Suppressor macrophage (primary cell): ENCODE measurements at places on chromosomes 1 and 21.
A peak's percentile ranks its signal among the peaks of the same experiment; 100 is the strongest.

DNA sequence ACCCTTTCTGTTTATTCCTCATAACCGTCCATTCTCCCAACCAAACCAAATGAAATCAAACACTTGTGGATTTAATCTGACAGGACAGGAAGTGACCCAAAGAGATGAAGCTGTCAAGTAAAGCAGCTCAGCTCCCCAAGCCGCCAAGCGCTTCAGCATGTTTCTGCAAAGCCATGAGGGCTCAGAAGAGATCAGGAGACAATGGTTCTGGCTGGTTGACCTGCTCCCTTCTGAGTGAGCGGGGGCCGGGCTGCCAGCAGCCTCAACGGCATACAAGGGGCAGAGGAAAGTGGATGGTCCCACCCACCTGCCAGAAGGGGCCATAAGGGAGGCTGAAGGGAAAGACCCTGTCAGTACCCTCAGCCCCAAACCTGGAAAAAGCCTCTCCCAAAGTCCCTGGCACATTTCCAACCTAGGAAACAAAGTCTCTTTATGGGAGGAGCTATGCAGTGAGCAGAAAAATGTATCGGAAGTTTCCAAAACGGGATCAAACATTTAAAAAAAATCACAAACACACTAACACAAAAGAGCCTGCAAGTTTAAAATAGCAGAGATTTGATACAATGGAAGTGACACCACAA is 45.4 kb downstream of the SLC45A1 start:
- DNase-seq = no peak

DNA sequence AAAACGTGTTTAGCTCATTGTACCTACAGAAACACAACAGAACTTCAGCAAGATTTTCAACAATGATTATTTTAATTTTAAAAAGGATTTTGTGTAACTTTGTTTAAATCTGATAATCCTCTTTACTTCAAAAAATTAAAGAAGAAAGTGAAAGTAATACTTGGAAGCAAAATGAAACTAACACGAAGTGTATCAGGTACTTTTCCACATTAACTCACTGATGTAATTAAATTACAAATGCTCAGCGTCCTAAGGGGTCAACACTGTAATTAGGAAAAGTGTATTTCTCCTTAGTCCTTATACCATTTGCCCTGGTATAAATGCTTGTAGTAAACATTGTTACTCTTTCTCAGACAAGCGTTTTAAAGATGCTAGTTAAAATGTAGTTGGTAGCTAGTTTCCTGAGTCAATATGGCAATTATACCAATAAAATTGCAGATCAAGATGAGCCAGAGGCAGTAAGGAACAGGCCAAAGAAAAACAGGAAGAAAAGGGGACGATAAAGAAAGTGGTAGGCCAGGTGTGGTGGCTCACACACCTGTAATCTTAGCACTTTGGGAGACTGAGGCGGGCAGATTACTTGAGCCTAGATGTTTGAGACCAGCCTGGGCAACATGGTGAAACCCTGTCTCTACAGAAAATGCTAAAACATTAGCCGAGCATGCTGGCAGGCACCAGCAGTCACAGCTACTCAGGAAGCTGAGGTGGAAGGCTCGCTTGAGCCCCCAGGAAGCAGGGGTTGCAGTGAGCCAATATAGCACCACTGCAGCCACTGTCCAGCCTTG is 553.0 kb downstream of the SMYD3 start:
- peak; percentile 3 for DNase-seq

DNA sequence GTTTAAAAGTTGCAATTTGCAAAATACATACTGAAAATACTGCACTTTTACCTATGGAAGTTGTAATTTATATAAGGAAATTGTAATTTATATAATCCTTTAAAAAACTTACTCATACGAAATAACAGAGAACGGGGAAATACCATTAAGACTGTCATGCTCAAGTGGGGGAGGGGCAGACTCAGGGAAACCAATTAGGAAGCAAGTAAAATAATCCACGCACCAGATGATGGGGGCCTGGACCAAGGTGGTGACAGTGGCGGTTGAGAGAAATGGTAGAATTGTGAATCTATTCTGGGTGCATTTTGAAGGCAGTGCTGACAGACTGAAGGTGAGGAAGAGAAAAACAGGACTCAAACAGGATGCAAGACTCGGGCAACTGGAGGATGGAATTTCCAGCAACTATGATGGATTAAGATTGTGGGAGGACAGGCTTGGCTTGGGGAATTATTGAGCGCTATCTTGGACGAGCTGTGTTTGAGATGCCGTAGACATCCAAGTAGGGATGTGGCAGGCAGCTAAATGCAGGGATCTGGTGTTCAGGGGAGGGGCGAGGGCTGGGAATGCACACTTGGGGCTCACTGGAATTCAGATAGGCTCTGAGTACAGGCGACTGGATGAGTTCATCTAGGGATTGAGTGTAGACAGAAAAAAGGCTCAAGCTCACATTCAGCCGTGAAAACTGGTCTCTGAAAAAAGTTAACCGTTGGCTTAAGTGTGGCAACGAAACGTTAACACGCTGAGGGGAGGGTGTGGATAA is 977 bp downstream of the LCA5L start:
- peak; percentile 10 for DNase-seq

DNA sequence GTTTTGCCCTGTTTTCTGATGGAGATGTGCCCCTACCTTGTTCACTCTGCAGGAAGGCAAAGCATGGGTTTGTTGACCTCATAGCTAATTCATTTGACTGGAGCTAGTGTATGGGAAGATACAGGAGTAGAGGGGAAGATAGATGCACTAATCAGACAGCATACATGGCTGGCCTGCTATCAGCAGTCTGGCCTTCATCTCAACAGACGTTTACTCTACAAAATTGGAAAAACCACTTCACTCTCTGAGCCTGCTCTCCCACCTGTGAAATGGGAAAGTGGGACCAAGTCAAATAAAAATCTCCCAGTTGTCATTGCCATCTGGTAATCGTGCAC is 235.2 kb upstream of the RAB4A start:
- DNase-seq = no peak

DNA sequence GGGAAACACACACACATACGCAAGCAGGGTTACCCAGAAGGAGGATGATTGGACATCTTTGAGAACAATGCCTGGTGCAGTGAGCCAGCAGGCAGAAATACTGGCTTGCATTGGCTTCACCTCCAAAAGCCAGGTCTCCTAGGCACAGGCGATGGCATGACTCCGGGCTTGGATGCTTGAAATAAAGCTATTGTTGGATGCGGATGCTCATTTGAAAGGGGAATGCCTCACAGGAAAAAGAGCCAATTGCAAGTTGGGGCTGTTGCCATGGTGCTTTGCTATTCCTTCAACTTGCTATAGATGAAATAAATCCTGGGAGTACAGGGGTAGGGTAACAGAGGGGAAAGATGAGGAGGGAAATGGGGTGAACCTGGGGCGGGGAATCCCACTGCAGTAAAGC is 180.7 kb upstream of the SGIP1 start:
- no peak for DNase-seq

GRCh38 chr1:59026472-59026948 is 242.7 kb upstream of the JUN start:
- no peak for DNase-seq

GRCh38 chr1:181126289-181126688 is 37.8 kb downstream of the IER5 start:
- DNase-seq = no peak

DNA sequence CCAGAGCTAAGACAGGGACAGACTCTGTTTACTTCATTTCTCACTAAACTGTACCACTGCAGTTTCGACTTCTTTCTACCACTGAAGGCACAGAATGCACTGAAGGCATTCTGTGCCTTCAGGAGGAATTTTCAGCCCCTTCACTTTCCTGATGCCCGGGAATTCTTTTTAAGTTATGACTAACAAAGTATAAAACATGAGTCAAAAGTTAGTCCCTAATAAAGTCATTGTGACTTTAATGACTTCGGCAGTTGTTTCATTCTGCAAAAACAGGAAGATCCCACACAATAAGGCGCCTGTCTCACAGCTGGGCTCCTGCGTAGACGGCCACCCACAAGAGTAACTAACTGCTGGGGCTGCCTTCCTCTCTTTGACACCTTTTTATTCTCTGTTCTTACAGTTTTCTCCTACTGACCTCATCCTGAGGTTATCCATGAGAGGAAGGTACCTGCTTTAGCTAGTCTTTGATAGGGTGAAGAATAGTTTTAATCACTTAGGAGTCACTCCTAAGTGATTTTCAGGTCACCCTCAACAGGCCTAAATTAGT is 183.9 kb upstream of the SGIP1 start:
- peak; percentile 84 for DNase-seq

- DNase-seq = no peak
Observed at GRCh38 chr1:8689431-8690252, 127.8 kb downstream of the RERE start.

DNA sequence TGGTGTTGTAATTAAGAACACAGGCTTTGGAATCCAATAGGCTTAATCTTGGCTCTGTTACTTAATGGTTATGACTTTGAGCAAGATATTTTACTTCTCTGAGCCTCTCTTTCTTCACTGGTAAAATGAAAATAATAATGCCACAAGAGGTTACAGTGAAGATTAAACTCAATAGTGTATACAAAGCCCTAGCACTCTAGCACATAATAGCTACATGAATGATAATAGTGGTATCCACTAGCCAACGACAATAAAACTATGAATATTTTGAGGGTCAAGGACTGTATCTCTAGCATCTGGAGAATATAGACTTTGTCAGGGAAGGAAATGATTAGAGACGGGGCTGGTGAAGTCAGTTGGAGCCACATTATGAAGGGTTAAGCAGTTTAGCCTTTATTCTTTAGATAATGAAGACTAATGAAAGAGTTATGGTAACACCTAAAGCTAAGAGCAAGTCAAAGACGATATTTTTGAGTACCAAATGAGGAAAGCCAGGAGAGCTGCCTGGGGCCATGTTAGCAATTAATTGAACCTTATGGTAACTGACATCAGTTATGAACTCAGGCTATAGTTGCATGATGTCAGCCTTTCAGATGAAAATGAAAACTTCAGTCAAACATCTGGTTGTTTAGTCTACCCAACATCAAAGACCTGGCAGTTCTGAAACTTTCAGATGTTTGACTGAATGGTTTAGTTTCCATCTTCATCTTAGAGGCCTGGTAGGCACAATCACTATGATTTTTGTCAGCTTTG is 32.8 kb upstream of the RNF11 start:
- no peak for DNase-seq

- DNase-seq = no peak
Observed at GRCh38 chr1:53614231-53615021, 124.5 kb downstream of the GLIS1 start.

GRCh38 chr1:89923517-89923916 is 71.4 kb upstream of the ZNF326 start:
- no peak for DNase-seq

GRCh38 chr1:198387587-198387986 is 152.9 kb downstream of the ATP6V1G3 start:
- DNase-seq = no peak

GRCh38 chr1:69403756-69404320 is 163.9 kb upstream of the LRRC7 start:
- DNase-seq = no peak

- peak; percentile 66 for DNase-seq
Observed at GRCh38 chr1:63977466-63977865, 203.6 kb downstream of the ROR1 start.

- DNase-seq = no peak
Observed at GRCh38 chr1:95994643-95995042, 726.9 kb upstream of the PTBP2 start.

DNA sequence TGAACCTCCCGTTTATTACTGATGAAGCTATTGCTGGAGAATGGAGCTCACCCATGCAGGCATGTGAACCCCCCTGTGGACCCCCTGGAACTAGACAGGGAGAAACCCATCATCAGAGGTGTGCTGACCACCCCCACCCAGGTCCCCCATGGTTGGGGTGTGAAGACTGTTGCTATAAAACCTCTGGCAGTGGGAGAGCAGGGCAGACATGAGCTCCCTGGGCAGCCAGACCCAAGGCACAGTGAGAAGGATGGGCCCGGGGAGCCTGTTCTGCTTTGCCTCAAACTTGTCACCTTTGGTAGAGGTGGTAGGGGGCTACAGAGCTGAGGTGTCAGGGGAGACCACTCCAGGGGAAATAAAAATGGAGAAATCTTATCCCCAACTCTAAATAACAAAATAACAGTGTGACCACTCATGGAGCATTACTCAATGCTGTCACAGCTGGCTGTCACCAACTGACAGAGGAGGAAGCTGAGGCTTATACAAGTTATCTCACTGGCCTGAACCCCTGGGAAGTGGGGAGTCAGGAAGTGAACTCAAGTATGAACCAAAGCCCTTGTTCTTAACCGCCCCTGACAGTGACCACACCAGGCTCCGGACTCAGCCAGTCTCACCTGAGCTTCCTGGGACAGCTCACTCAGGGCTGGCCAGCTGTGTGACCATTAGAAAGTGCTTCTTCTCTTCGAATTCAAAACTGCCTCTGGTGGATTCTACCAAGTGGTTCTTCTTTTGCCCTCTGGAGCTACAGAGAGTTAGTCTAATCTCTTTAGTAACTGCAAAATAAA is 698.8 kb downstream of the MATN1 start:
- DNase-seq = peak; percentile 66

DNA sequence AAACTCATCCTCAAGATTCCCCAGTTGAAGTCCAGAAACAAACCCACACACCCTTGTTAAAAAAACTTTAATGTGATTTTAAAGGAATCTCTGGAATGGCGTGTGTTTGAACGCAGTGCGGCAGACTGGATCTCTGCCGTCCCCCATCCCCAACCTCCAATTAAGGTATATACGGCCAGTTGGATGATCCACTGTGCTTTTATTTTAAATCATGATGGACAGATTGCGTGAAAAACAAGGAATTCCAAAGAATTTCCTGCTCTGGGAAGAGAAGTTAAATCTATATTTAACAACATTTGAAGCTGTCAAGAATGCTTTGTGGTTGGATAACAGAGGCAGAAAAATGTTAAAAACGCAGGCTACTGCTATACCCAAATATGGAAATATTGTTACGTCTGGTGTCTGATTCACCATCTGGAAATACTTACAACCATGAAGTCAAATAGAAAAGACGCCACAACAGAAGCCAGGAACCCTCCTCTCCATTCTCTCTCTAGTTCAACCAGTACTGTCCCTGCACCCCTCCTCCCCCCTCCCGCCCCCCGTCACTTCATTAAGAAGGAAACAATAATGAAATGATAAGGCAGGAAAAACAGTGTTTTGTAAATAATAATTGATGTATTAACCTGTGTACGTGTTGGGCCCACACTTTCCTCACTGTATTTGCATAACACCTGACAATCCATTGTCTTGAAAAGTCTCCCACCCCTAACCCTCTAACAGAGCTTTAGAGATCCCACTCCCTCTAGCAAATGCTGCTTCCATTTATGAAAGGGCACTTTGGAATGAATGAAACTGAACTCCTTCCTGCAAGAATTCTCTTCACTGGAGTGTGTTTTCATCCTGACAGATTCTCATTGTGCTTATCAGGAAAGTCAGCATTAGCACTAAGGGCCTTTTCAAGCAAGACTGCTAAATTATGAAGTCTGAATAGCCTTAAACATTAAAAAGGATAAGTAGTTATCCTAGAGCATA is 2.0 kb upstream of the CCN1 start:
- DNase-seq = no peak
